ENCODE measurements at places on chromosomes 7 and 10.

GRCh38 chr7:149719050-149719899, 54.1 kb downstream of the ZNF467 start:
- no peak for DNase-seq

GRCh38 chr10:70035531-70035930, 17.1 kb upstream of the MACROH2A2 start:
- DNase-seq: no peak

DNA sequence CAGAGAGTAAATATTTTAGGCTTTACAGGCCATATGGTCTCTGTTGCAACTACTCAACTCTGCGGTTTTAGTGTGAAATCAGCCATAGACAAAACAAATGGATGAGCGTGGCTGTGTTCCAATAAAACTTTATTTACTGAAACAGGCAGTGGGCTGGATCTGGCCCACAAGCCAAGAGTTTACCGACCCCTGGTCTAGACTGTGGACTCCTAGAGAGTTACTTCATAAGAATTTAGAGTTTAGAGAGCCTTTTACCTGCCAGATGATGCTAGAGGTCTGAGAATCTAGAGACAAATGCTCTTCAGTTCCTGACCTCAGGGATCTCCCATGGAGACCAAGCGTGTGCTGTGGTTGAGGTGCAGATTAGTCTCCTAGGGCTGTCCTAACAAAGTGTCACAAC, 174.8 kb downstream of the PTEN start:
- DNase-seq: no peak

GRCh38 chr7:87206361-87206760, 13.2 kb downstream of the TMEM243 start:
- no peak for DNase-seq

GRCh38 chr10:112663234-112664125, 216.5 kb downstream of the VTI1A start:
- no peak for DNase-seq

- DNase-seq: no peak
Observed at GRCh38 chr10:126731610-126731990, 61.1 kb upstream of the C10orf90 start.

DNA sequence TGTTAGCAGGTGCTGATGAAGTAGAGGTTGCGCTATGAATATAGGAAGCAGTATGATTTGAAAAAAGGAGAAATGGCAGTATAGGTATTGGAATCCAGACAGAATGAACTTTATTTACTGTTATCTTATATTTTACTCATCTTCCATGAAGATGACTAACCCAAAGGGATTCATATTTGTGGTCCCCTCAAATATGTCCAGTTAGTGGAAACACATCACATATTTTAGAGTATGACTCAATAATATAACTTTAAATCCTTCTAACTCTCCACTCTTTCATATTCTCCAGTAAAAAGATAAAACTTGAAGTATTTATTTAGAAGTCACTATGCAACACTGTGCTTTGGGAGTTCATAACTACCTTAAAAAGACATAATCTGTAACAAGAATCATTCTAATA, 286.5 kb upstream of the LRRTM3 start:
- no peak for DNase-seq

DNA sequence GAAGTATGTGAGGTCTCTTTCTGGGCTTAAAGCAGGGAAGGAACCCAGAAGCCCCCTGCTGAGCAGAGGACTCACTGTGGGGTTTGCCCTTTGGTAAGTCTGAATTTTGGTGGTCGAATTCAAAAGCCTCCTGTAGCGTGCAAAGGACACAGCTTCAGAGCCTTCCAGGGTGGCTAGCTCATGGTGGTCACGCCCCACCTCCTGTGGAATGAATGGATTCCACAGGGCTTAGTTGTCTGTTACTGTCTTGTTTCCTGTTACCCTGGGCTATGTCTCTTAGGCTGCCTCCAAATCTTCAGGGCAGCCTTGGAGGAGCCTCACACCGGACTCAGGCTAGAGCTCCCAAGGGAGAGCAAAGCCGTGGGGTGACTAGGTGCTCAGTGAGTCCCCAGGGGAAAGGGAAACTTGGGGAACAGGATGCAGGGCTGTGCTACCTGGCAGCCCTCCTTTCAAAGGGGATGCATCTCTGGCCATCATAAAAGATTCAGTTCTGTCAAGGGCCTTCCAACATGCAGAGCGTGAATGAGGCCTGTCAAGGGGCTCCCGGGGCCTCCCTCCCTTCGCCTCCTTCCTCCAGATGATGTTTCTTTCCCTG, 211.7 kb downstream of the CCSER2 start:
- peak; percentile 72 for DNase-seq

- no peak for DNase-seq
Observed at GRCh38 chr10:102399217-102400021, 3.9 kb downstream of the NFKB2 start.

DNA sequence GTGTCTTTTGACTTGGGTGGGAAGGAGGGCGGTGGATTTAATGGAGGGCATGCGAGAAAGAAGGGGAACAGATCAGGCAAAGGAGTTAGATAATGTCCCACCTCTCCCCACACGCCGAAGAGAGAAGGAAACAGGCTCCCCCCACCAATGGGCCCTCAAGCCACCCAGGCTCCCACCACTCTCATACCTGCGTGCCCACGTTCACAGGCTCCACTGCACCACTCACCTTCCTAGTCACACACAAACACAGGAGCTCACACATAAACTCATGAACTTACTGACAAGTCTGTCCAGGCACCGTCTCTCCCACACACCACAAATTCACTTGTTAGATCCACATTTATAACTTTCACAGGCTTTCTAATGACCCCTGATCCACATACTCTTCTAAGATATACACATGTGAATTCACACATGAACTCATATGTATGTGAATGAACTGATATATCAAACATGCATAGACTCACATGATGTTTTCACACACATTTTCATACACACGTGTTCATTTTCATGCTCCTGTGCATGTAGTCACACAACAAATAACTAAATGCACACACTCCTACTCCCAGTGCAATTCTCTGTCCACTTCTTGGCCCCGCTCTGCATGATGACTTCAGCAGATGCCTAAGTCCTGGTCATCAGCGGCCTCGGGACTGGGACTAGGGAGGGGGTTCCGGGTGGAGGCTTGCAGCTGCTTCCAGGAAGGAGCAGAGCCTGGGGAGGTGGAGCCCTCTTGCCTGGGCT, 1.5 kb downstream of the LZTS2 start:
- DNase-seq: peak; percentile 90

DNA sequence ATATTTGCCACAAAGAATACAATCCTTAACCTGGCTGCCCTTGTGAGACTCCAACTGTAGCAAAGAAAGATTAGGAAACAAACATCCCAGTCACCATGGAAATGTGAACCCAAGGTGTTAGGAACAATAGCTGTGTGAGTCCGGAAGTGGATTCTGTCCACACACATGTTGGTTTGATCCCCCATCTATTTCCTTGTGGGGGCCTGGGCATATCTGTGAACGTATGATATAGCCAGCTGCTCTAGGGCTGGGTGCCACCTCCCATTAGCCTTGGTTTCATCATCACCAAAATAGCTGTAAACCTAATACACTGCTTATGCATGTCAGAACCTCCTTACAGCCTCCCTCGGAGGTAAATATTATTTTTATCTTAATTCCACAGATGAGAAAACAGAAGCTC, 26.4 kb downstream of the GRK5 start:
- DNase-seq: no peak

DNA sequence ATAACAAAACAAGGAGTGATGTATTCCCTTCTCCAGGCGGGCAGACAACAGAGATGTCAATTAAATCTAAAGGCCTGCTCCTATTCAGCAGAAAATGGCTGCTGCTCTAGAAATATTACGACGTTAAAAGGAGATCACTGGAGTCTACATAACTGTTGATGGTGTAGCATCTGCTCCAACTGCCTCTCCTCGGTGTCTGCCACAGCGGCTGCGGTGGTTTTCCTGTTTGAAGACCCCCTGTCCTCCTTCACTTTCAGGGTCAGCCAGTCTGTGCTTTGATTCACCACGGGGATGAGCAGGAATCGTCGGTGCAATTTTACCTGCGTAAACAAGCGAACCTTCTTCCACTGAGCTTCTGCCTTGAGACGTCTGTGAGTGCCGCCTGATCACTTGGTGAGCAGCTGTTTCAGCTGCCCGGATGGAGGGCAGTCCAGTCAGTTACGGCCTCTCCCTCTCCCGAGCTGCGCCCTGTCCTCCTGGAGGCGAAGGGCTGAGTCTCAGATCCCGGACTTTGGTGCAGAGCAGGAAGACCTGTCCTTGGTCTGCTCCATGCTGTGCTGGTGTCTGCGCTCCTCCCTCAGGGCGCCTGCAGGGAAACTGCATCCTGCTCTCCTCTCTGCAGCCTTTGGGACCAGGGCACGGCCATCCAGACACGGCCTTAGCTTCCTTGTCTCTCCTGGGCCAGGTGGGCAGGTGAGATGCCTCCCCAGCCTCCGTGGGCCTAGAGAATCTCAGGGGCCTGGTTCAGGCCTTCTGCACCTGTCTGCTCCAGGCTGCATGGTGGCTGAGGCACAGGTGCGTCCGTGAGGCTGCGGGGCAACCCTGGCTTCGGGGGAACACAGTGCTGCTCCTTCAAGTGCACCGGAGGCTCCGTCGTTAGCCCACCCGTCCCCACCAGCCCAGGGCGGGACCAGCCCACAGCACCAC, 326.6 kb downstream of the ADARB2 start:
- DNase-seq: no peak

All from amniotic stem cell (primary cell).